Liver (tissue), 10 donors: ENCODE measurements at places on chromosomes 1 and 21. TPM values are rescaled to one million over a fixed set of nuclear protein-coding genes. Genes with fewer than 3 reads are reported as not detected.

BRINP3 gene
- 0.02 TPM for polyA plus RNA-seq

DNA sequence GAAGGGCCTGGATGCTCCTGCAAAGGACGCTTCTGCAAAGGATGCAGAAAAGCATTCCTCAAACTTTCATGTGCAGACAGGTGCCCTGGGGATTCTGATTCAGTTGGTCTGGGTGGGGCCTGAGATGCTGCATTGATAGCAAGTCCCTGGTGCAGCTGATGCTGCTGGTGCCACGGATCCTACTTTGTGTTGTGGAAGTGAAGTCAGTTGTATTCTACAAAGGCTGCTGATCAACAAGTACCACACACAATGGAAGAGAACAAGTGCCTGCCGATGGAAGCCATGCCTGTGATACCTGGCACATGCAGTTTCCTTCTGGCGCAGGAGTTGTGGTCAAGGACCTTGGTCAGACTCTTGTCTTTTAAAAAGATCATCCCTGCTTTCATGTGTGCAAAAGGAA is 478.8 kb downstream of the CAMTA1 start:
- no peak for DNase-seq
- H3K27me3 ChIP-seq, result no peaks in the 10 kb centered on the region
- no peaks in the 10 kb centered on the region for H3K4me1 ChIP-seq

GRCh38 chr1:86226204-86226603 is 69.6 kb upstream of the COL24A1 start:
- no peaks in the 10 kb centered on the region for H3K4me1 ChIP-seq
- no peak for DNase-seq
- H3K4me3 ChIP-seq, result no peak overlapping the region
- H3K36me3 ChIP-seq, result no peaks in the 10 kb centered on the region

KRTAP10-10 gene
- polyA plus RNA-seq, result not detected

DNA sequence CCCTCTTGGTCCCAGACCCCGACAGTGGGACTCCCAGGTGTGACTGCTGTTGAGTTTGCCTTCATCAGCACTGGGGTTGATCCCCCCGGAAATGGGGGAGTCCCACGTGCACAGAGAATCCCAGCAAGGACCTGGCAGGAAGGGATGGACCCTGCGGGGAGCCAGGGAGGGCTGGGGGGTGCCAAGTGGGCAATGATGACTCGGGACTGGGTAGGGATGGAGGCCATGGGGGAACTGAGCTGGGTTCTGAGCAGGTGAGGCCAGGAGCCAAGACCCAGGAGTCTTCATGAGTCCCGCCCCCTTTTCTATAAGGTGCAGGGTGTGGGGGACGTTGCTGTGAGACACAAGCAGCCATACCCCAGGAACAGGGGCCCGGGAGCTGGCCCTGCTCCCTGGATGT is 103.8 kb downstream of the CRYAA start:
- no peak for DNase-seq
- H3K27me3 ChIP-seq, result no peaks in the 10 kb centered on the region
- no peaks in the 10 kb centered on the region for H3K36me3 ChIP-seq
- H3K4me3 ChIP-seq, result no peak overlapping the region

GJA9 gene
- polyA plus RNA-seq, result not detected

DNA sequence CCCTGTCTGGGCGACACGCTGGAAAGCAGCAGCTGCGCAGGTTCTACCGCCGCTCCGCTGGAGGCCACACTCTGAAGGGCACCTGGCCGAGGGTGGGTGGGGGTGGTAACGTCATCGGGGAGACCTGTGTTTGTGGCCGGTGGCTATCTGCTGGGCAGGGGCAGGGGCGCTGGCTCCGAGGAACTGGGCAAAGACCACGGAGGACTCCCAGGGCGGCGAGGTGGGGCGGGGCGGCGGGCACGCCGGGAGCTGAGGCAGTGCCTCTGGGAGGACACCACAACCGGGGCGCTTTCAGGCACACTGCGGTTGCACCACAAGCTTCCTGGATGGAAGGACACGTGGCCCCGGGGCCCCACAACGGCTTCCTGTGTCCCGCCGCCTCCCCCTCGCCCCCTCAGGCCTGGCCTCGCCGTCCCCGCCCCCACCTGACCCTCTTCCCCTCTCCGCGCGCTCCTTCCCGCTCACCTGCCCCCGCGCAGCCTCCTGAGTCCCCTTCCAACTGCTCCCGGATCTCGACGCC is 3.3 kb upstream of the DENND2D start:
- H3K4me1 ChIP-seq, result peaks cover 10% of the 10 kb centered on the region
- no peaks in the 10 kb centered on the region for H3K36me3 ChIP-seq
- H3K27ac ChIP-seq, result peak overlapping the region; percentile 90
- no peaks in the 10 kb centered on the region for H3K27me3 ChIP-seq

CFHR3 gene
- polyA plus RNA-seq, result 94.2 TPM

FALEC gene
- polyA plus RNA-seq, result not detected

CFAP74 gene
- polyA plus RNA-seq, result 0.31 TPM

GRCh38 chr1:27554759-27555699 is 48.9 kb downstream of the AHDC1 start:
- no peaks in the 10 kb centered on the region for H3K27me3 ChIP-seq
- DNase-seq, result no peak
- peak overlapping the region; percentile 46 for H3K27ac ChIP-seq
- no peak overlapping the region for H3K4me3 ChIP-seq

CCDC24 gene
- polyA plus RNA-seq, result 2.5 TPM

GRCh38 chr1:40414331-40414730 is 35.9 kb upstream of the ZFP69B start:
- DNase-seq, result no peak
- peaks cover 11% of the 10 kb centered on the region for H3K4me1 ChIP-seq
- H3K27me3 ChIP-seq, result no peaks in the 10 kb centered on the region
- H3K4me3 ChIP-seq, result no peak overlapping the region
- H3K36me3 ChIP-seq, result peaks cover 12% of the 10 kb centered on the region

SMYD2 gene
- 14.6 TPM for polyA plus RNA-seq

BCAS2 gene
- polyA plus RNA-seq, result 33.5 TPM

DNA sequence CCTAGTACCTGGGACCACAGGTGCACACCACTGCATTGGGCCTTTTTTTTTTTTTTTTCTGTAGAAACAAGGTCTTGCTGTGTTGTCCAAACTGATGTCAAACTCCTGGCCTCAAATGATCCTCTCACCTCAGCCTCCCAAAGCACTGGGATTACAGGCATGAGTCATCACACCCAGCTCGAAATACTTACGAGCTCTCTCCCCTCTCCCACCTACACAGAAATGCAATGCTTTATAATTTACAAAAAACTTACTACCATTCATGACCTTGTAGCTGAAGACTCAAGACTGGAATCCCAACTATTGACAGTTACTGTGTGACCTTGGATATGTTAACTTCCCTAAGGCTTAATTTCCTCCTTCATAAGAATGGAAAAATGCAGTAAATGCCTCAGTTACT is 18.7 kb downstream of the FOXJ3 start:
- no peaks in the 10 kb centered on the region for H3K36me3 ChIP-seq
- no peak for DNase-seq
- no peaks in the 10 kb centered on the region for H3K27me3 ChIP-seq
- no peak overlapping the region for H3K27ac ChIP-seq

LENEP gene
- not detected for polyA plus RNA-seq

- H3K27ac ChIP-seq, result no peak overlapping the region
- no peaks in the 10 kb centered on the region for H3K4me1 ChIP-seq
- no peak for DNase-seq
- H3K27me3 ChIP-seq, result no peaks in the 10 kb centered on the region
These were observed 306.4 kb downstream of the DUSP10 start for GRCh38 chr1:221435504-221435904.

GRCh38 chr1:24108334-24109165 is 3.4 kb downstream of the MYOM3 start:
- H3K4me1 ChIP-seq, result no peaks in the 10 kb centered on the region
- H3K4me3 ChIP-seq, result no peak overlapping the region
- no peaks in the 10 kb centered on the region for H3K27me3 ChIP-seq
- no peak overlapping the region for H3K27ac ChIP-seq
- H3K36me3 ChIP-seq, result no peaks in the 10 kb centered on the region
- DNase-seq, result no peak

GRCh38 chr1:30601316-30602085 is 121.9 kb downstream of the MATN1 start:
- H3K27ac ChIP-seq, result no peak overlapping the region
- H3K36me3 ChIP-seq, result no peaks in the 10 kb centered on the region
- peak; percentile 14 for DNase-seq
- H3K4me3 ChIP-seq, result no peak overlapping the region
- no peaks in the 10 kb centered on the region for H3K27me3 ChIP-seq

DNA sequence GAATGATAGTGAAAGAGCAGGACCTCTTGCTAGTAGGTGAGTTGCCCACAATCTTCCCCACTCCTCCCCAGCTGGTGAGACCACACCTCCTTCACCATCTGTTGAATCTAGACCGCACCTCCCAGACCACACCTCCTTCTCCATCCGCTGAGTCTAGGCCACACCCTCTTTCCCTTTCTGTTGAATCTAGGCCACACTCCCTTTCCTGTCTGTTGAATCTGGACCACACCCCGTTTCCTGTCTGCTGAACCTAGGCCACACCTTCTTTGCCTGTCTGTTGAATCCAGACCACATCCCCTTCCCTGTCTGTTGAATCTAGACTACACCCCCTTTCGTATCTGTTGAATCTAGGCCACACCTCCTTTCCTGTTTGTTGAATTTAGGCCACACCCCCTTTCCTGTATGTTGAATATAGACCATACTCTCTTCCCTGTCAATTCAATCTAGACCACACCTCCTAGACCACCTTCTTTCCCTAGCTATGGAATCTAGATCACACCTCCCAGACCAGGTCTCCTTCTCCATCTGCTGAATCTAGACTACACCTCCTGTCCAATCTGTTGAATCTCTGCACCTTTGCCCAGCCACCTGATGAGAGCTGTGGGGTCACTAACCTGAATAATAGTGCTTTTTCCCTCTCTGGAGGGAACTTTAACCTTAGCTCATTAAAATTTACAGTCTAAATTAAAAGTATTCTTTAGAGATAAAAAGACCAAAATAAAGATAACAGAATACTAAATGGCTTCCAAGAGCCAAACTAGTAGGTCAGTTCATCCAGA is 116.3 kb downstream of the DAB1 start:
- no peaks in the 10 kb centered on the region for H3K36me3 ChIP-seq
- no peak overlapping the region for H3K4me3 ChIP-seq
- H3K4me1 ChIP-seq, result no peaks in the 10 kb centered on the region
- H3K27me3 ChIP-seq, result no peaks in the 10 kb centered on the region
- no peak overlapping the region for H3K27ac ChIP-seq

- peaks cover 43% of the 10 kb centered on the region for H3K36me3 ChIP-seq
- no peak overlapping the region for H3K4me3 ChIP-seq
- H3K27me3 ChIP-seq, result no peaks in the 10 kb centered on the region
- H3K4me1 ChIP-seq, result peaks cover 6% of the 10 kb centered on the region
- DNase-seq, result no peak
These were observed 18.5 kb downstream of the ETS2 start for GRCh38 chr21:38824124-38824822.

GRCh38 chr1:213724640-213725536 is 262.9 kb upstream of the PROX1 start:
- DNase-seq, result no peak
- H3K27me3 ChIP-seq, result no peaks in the 10 kb centered on the region
- no peaks in the 10 kb centered on the region for H3K36me3 ChIP-seq
- no peak overlapping the region for H3K4me3 ChIP-seq

GRCh38 chr1:104745875-104746274 is 996.2 kb downstream of the AMY1C start:
- no peaks in the 10 kb centered on the region for H3K27me3 ChIP-seq
- no peaks in the 10 kb centered on the region for H3K4me1 ChIP-seq
- no peak for DNase-seq
- H3K27ac ChIP-seq, result no peak overlapping the region

IQGAP3 gene
- 0.75 TPM for polyA plus RNA-seq

DNA sequence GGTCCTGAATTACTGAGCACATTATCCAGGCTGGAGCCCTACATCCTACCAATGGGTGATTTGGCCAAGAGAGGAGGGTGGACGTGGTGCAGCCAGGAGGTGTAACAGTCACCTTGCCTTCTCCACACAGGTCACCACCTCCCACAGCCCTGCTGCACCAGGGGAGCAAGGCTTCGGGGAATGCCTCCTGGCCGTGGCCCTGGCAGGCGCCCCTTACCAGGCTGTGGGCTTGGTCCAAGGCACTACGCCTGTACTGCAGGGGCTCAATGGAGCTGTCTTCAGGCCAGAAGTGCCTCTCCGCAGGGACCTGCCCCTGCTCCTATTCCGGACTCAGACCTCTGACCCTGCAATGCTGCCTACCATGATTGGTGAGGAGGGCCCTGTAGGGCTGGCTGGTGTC is 26.0 kb downstream of the HMGCS2 start:
- H3K27ac ChIP-seq, result no peak overlapping the region
- no peaks in the 10 kb centered on the region for H3K27me3 ChIP-seq
- peaks cover 37% of the 10 kb centered on the region for H3K4me1 ChIP-seq
- DNase-seq, result no peak
- H3K4me3 ChIP-seq, result no peak overlapping the region
- H3K36me3 ChIP-seq, result peaks cover 10% of the 10 kb centered on the region

GRCh38 chr1:45356186-45356585 is 15.9 kb upstream of the MUTYH start:
- H3K27me3 ChIP-seq, result no peaks in the 10 kb centered on the region
- no peak for DNase-seq
- no peak overlapping the region for H3K27ac ChIP-seq
- H3K4me3 ChIP-seq, result no peak overlapping the region

DNA sequence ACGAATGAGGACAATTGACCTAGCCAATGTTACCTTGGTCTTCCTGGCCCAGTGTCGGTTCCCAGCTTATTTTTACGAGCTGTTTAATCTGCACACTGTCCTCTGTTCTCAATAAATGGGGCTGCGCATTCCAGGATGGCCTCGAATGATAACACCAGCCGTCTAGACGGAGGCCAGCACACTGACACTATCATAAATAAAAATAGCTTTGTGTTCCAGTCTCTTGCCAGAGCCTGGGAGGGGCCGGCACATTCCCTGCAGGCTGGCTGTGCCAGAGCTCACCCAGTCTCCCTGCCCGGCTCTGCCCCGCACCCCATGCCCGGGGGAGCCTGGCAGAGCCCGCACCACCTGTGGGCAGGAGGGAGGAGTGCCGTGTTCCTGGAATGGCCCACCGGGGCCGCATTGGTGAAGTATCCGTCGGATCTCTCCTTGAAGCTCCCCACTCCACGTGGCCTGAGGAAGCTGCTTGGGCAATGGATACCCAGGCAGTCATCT is 92.1 kb downstream of the SPSB1 start:
- no peaks in the 10 kb centered on the region for H3K27me3 ChIP-seq
- no peak overlapping the region for H3K27ac ChIP-seq
- no peaks in the 10 kb centered on the region for H3K4me1 ChIP-seq
- no peaks in the 10 kb centered on the region for H3K36me3 ChIP-seq
- H3K4me3 ChIP-seq, result no peak overlapping the region
- DNase-seq, result no peak

MIXL1 gene
- polyA plus RNA-seq, result not detected

- no peaks in the 10 kb centered on the region for H3K36me3 ChIP-seq
- H3K4me1 ChIP-seq, result no peaks in the 10 kb centered on the region
- DNase-seq, result no peak
- H3K27ac ChIP-seq, result no peak within 1 kb of the TSS
These were observed at the start of gene TFF3 for GRCh38 chr21:42315296-42315891. TFF3 (minus strand) TSS chr21:42315409; CDS start chr21:42315374, 35 bp downstream.

KLHDC8A gene
- polyA plus RNA-seq, result not detected
